ENCODE measurements at places on chromosomes 7 and 10.

DNA sequence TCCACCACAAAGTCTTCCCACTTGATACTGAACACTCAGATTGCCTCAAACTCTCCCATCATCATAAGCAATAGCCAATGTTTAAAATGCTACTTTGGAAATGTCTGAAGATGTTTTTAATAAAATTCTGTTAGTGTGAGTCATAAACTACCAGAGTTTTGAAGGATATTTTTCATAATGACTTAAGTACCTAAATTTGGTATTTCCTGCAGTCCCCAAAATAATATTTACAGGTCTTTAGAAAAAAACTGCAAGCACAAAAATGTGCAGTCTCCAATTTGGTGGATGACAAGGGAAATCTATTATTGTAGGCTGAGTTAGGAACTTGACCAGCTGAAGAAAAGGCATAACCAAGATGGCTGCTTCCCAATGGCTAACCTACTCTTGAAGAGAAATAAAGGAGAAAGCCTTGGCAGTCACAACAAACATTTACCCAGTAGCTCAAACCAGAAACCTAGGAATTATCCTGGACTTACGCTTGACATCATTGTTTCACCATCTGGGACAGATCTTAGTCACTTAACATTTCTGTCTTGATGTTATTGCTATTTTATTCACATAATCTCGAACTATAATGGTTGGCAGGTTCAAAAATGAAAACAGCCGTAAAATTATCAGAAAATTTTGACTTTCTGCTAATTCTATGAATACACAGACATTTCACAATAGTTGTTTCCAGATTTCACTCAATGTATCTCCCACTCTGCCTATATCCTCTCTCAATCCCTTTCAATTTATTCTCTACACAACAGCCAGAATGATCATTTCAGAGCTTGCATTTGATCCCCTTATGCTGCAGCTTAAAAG lies 111.2 kb upstream of the STEAP1B start:
- DNase-seq, result no peak

DNA sequence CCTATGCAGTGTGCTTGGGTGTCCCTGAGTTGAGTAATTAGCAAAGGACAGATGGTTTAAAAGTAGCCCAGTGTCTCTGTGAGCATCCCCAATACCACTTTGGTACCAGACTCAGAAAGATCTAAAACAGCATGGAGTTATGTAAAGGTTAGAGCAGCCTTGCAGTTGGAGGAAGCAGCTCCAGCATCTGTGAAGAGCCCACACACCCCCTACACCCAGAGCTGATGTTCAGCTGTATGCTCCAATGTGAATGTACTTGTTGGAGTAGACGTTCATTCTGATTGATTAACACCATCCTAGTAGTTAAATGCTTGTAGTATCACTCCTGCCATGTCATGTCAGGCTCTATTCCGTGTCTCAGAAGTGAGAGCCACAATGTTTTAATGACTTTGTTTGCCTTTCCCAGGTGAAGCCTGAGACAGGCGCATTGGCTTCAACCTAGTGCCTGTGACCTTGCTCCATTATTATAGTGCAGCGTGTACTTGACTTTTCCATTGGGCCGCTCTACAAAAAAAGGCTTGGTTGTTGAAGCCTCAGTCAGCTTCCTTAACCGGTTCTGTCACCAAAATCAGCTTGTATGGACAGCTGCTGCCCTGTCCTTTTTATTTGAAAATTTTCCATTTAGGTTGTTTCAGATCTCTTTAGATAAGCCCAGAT lies 154.2 kb downstream of the LCOR start:
- DNase-seq, result no peak

DNA sequence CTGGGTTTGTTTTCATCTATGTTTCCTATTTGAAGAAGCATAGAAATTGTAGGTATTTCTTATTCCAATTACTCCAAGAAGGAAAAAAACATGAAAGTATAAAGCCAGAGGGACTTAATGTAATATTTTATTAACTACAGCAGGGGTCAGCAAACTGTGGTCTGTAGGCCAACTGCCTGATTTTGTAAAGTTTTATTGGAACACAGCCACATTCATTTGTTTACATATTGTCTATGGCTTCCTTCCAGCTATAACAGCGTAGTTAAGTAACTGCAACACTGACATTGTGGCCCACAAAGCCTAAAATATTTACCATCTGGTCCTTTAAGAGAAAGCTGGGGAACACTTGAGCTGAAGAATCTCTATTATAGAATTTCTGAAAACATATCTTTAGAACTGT lies 306.2 kb downstream of the BICC1 start:
- no peak for DNase-seq

- DNase-seq, result no peak
Observed at GRCh38 chr7:12481722-12482121, 78.1 kb upstream of the VWDE start.

DNA sequence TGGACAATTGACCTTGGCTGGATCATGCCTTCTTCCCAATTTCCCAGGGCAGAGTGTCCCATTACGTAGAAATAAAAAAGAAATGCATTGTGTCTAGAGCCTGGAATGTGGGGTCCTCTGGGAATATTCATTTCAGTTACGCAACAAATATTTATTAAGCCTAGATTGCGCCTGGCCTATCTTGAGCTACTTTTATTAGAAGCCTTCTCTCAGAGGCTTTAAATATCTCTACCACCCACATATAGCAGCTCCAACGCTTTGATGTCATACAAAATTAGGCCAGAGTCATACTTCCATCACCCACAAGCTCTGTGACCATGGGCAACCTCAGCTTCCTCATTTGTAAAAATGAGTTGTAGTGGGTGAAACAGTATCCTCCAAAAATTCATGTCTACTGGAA lies 24.9 kb upstream of the CARD11 start:
- no peak for DNase-seq

DNA sequence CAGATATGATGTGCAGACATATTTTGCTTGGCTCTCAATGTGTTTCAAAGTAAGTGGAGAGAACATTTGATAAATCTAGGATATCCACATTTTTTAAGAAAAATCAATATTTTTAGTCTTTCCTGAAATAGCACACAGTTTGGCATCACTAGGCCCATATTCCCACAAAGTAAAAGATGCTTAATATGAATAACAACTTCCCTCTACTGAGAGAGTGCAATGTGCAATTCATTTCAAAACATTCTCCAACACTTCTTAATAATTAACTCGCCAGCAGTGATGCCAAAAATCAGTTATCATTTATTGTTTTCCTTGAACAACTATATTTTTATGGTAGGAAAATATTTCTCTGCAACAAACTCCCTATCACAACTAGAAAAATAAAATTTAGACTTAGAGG lies 800.2 kb upstream of the MBL2 start:
- DNase-seq, result no peak

All from neuronal stem cell (in vitro differentiated cells).